ENCODE measurements at places on chromosomes 1 and 21.

GRCh38 chr21:44438531-44439210 is 16.6 kb upstream of the LRRC3 start:
- no peak overlapping the region for H3K27ac ChIP-seq
- no peaks in the 10 kb centered on the region for H3K27me3 ChIP-seq
- H3K36me3 ChIP-seq: no peaks in the 10 kb centered on the region
- H3K4me1 ChIP-seq: no peaks in the 10 kb centered on the region

GRCh38 chr1:12339811-12340543 is 110.1 kb downstream of the VPS13D start:
- DNase-seq: no peak
- H3K36me3 ChIP-seq: peaks cover 27% of the 10 kb centered on the region
- no peak overlapping the region for H3K27ac ChIP-seq
- H3K4me1 ChIP-seq: peaks cover 14% of the 10 kb centered on the region

GRCh38 chr21:25535849-25536248 is 71.4 kb downstream of the MRPL39 start:
- no peaks in the 10 kb centered on the region for H3K27me3 ChIP-seq
- no peak overlapping the region for H3K4me3 ChIP-seq
- no peak for DNase-seq
- H3K27ac ChIP-seq: no peak overlapping the region
- H3K36me3 ChIP-seq: no peaks in the 10 kb centered on the region

DNA sequence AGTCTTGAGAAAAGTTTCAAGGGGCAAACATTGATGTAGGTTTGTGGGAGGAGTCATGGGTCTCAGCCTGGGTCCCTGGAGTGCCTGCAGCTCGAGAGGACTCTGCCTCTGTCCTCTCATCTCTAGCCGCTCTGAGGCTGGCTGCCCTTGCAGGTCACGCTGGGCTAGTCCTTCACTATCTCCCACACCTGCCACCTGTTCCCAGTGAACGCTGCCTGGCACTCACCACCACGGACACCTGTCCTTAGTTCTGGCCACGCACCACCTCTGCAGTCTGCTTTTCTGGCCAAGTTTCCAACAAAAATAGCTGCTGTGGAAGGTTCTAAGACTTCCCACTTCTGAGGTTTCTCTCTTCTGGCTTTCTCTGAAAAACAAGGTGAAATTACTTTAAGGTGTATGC is 52.5 kb downstream of the SH3BGR start:
- H3K36me3 ChIP-seq: no peaks in the 10 kb centered on the region
- no peak for DNase-seq
- no peaks in the 10 kb centered on the region for H3K27me3 ChIP-seq

GRCh38 chr1:204398197-204399125 is 13.2 kb downstream of the PPP1R15B start:
- DNase-seq: peak; percentile 90
- H3K36me3 ChIP-seq: peaks cover 41% of the 10 kb centered on the region
- H3K27me3 ChIP-seq: no peaks in the 10 kb centered on the region
- no peak overlapping the region for H3K4me3 ChIP-seq
- no peak overlapping the region for H3K27ac ChIP-seq
- no peaks in the 10 kb centered on the region for H3K4me1 ChIP-seq

GRCh38 chr1:198157847-198158725 is 1.3 kb downstream of the NEK7 start:
- peak; percentile 84 for DNase-seq
- H3K36me3 ChIP-seq: no peaks in the 10 kb centered on the region
- H3K4me1 ChIP-seq: peaks cover 52% of the 10 kb centered on the region
- H3K27ac ChIP-seq: peak overlapping the region; percentile 89

DNA sequence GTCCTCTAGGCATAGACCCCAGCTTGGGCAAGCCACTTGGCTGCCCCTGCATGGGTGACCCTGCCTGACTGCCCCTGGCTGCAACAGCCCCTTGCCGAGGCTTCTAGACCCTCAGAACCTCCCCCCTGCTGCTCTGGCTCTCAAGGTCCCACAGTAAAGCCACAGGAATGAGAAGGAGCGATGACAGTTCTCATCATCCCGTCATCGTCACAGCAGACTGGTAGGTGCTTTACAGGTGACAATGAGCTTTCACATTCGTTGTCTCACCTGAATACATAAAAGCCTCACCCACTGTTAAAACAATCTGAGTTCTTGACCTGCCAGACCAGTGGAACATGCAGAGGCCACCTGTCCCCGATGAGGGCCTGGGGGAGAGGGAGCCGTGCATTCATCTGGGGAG is 36.0 kb upstream of the GPR157 start:
- H3K4me1 ChIP-seq: no peaks in the 10 kb centered on the region
- no peak overlapping the region for H3K27ac ChIP-seq
- no peaks in the 10 kb centered on the region for H3K36me3 ChIP-seq
- H3K27me3 ChIP-seq: no peaks in the 10 kb centered on the region
- no peak overlapping the region for H3K4me3 ChIP-seq

- no peak overlapping the region for H3K4me3 ChIP-seq
- H3K4me1 ChIP-seq: peaks cover 30% of the 10 kb centered on the region
- no peaks in the 10 kb centered on the region for H3K27me3 ChIP-seq
- H3K27ac ChIP-seq: no peak overlapping the region
Measured at GRCh38 chr1:172544481-172545104, 11.6 kb downstream of the SUCO start.

DNA sequence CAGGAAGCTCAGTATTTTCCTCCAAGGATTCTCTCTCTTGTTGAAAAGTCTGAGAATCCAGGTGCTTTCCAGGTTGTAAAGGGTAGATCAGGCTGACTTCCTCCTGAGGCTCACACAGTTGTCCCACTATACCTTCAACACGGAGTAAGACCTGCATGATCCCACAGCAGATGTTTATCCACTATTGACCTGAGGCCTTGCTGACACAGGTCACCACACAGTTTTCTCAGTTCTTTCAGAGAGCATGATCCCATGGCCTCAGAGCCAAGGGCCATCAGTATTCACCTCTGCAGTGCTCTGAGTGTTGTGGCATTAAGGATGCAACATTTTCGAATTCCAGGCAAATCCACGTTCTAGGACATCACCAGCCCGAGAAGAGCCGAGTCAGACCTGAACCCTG is 60.5 kb upstream of the ABCD3 start:
- DNase-seq: no peak
- H3K27ac ChIP-seq: no peak overlapping the region
- no peaks in the 10 kb centered on the region for H3K4me1 ChIP-seq
- H3K4me3 ChIP-seq: no peak overlapping the region

DNA sequence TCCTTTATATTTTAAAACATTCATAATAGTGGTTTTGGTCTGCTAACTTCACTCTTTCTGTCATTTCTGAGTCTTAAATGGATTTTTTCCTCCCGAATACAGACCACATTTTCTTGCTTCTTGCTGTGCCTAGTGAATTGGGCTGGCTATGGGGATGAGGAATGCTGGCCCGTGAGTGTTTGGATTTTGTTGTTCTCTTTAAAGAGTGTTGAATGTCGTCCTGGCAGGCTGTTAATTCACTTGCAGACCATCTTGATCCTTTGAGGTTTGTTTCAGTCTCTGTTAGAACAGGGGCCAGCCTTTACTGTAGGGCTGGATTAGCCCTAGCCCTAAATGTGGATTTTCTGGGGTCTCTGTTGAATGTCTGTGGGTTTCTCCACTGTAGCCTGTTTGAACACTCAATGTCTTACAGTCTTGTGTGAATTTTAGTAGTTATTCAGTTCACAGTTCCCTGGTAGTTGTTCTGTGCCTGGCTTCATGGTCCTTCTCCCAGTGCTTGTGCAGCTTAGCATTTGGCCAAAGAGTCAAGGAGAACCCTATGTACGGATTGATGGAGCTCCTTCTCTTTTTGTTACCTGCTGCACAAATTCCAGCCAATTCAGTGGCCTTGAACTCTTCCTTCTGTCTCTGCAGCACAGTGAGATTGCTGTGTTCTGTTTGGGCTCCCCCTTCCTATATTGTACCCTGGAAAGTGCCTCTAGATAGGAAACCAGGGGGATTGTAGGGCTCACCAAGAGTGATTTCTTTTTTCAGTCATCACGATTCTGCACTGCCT is 95.7 kb downstream of the DYRK1A start:
- no peak overlapping the region for H3K27ac ChIP-seq
- DNase-seq: no peak
- H3K27me3 ChIP-seq: no peaks in the 10 kb centered on the region
- no peak overlapping the region for H3K4me3 ChIP-seq
- peaks cover 45% of the 10 kb centered on the region for H3K4me1 ChIP-seq
